HAP-1 (cell line): ENCODE measurements at places on chromosomes 7 and 10.

- DNase-seq, result no peak
These were observed 76.7 kb upstream of the VKORC1L1 start for GRCh38 chr7:65796205-65796604.

- DNase-seq, result no peak
These were observed 110.2 kb downstream of the MYO3A start for GRCh38 chr10:26044141-26044749.

DNA sequence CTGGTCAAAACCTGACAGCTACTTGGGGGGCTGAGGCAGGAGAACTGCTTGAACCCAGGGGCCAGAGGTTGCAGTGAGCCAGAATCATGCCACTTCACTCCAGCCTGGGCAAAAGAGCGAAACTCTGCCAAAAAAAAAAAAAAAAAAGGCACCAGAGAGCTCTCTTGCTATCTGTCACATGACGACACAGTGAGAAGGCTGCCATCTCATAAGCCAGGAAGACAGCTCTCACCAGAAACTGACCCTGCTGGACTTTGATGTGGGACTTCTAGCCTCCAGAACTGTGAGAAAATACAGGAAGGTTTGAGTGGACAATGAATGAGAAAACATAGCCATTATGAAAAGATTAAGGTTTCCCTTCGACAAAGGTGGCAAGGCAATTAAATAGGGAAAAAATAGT lies 51.1 kb upstream of the KCNIP2 start:
- no peak for DNase-seq

- no peak for DNase-seq
These were observed 256.3 kb upstream of the MAGI2 start for GRCh38 chr7:79709574-79710409.

GRCh38 chr10:3723766-3724165 lies 61.2 kb downstream of the KLF6 start:
- no peak for DNase-seq

GRCh38 chr7:43650457-43651052 lies 67.6 kb downstream of the STK17A start:
- DNase-seq, result no peak

- no peak for DNase-seq
These were observed 193.2 kb downstream of the GALNT17 start for GRCh38 chr7:71325151-71325550.

DNA sequence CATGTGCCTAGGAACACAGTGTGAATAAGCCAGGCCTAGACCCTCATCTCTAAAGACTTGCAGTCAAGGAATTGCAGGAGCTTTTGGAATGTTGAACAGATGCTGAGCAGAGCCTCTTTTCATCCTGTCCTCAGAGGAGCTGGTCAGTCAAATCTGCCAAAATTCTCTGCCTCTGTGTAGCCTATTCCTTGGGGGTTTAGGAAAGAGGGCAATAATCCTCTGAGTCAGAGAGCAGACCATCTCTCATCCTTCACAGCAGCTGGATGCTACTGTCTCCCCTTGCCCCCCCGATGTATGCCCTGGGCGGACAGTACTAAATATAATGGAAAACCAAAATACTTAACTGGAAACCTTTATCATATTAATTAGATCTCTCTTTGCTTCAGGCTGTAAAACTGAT lies 52.6 kb downstream of the BICC1 start:
- DNase-seq, result no peak

GRCh38 chr10:34723750-34724149 lies 91.3 kb downstream of the PARD3 start:
- peak; percentile 39 for DNase-seq

DNA sequence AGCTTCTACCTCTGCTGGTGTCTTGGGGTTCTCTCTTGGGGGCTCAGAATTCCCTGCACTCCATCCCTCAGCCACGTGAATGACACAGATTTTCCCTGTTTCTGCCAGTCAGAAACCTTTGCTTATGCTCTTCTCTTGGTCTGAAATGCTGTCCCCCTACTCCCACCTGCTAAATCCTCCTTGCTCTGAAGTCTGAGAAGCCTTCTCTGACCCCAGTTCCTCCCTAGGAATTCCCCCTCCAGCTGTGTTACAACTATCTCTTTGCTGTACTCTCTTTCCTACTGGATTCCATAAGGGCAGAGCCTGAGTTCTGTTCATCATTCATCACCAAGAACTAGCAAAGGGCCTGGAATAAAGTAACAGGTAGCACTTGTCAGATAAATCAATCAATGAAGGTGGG lies 33.6 kb upstream of the AKR1E2 start:
- DNase-seq, result no peak
